ELR (cell line): ENCODE measurements at places on chromosomes 5 and 9.

DNA sequence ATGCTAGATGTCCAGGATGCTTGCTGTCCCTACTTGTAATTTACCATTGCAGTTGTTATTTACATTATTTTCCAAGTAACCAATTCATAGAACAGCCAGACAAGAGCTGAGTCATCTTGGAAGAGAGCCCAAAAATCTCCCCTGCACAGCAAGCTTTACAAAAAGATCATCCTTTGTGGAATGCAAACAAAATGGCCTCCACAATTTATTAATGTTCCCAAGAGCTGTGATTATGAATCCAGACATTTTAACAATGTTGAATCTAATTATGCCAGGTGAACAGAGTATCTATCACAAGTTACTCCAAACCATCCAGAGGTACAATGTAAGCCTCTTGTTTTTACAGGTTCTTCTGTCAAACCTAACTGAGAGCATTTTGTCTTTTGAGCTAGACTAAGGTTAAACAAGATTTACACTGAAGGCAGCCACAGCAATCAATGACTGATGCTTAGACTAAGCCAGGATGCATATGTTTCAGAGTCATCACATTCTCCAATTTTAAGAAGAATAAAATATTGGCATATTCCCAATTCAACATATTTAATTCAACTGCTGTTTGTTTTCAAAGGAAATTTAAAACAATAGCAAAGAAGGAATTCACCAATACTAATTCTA, 95.3 kb upstream of the SLC12A2 start:
- DNase-seq: peak; percentile 93

- peak; percentile 80 for DNase-seq
Measured at GRCh38 chr5:1511651-1512540, 11.9 kb downstream of the LPCAT1 start.

GRCh38 chr9:115850548-115851304, 302.9 kb upstream of the PAPPA start:
- DNase-seq: peak; percentile 82

DNA sequence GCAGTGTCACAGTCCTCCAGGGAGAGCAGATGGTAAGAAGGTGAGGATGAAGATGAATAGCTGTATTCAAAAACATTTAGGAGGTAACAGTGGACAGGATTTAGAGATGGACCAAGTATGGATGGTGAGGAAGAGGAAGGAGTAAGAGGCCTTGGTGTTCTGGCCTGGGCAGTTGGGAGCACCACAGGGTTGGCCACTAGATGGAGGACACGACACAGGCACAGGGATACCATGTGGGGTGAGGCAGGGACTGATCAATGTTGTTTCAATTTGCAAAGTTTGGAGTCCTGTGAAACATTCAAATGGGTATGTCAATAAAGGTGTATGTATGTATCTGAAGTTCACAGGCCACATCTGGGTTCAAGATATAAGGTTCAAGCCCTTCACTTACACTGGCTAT, 141.1 kb upstream of the RASEF start:
- DNase-seq: peak; percentile 11

DNA sequence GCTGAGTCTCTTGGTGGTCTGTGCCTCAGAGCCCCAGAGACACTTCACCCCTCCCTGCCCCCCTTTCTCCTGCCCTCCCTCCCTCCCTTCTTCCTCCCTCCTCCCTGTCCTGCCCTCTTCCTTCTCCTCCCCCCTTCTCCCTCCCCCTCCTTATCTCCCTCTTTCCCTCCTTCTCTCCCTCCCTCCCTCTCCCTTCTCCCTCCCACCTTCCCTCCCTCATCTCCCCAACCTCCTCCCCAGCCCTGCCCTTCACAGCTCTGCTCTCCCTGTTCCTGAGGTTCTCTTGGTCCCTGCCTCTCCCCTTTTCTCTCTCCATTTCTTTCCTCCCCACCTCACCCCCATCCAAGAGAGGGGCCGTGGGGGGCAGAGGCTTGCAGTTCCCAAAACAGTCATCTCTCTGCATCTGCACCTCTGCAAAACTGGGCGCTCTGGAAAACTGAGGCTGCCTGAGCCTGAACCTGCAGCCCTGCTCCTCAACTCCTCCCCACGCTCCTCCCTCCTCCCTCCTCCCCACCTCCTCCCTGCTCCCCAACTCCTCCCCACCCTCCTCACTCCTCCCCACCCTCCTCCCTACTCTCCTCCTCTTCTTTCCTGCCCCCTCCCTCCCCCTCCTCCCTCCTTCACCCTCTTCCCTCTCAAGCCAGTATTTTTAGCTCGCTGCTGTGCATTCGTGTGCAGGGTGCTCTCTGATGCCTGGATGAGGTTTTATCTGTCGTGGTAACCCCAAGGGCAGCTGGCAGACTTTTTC, 219.1 kb downstream of the C9orf50 start:
- DNase-seq: no peak

- DNase-seq: no peak
Measured at GRCh38 chr9:7166074-7166473, 408.3 kb downstream of the KDM4C start.

- no peak for DNase-seq
Measured at GRCh38 chr9:96487949-96488348, 38.0 kb downstream of the HABP4 start.

DNA sequence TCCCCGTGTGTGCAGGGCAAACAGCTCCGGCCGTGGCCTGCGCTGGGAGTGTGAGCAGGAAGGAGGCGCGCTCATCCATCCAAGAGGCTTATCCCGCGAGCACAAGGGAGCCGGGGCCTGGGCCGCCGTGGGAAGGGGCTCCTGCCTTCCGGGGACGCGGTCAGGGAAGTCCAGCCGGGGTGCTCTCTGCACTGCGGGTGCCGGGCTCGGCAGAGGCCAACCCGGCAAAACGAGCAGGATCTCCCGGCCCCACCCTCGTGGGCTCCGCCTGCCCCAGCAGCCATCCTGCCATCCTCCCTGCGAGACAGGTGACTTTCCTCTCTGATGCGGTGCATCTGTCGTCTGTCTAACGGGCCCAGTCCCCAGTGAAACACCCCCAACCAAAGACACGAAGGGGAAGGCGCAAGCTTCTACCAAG, 244.2 kb downstream of the AUH start:
- no peak for DNase-seq

DNA sequence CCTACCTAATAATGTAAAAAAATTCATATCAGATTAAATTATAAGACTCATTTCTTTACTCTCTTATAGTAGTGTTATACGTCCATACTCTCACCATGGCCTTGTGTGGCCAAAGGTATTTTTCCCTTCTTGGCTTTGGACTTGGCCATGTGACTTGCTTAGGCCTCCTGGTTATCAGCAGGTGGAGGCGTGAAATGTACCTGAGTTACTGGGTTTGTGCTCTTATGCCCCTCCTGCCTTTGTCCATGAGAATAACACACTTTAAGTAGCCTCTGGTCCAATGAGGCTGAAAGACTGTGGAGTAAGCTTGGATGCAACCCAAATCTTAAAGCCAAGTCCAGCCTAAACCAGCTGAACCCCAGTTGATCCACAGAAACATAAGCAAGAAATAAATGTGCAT, 68.7 kb downstream of the RETREG1 start:
- no peak for DNase-seq

GRCh38 chr5:148455185-148455584, 71.4 kb downstream of the FBXO38 start:
- peak; percentile 15 for DNase-seq

- DNase-seq: no peak
Measured at GRCh38 chr9:137731216-137731946, 112.6 kb downstream of the EHMT1 start.

DNA sequence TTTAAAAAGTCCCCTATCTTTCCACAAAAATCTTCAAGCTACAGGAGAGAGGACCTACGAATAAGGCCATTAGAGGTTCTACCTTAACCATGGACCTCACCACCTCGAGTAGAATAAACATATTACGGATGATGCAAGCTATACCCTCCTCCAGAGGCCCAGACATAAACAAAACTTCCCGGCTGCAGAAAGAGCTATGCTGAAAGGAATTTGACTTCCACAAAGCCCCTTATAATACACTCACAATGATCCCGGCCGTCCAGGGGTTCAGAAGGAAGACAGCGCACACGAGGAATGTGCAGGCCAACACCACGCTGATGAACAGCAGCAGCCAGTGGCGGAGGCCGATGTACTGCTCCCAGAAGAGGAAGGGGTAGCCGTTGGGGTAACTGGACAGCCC, 59.0 kb downstream of the PTCH1 start:
- no peak for DNase-seq

- no peak for DNase-seq
Measured at GRCh38 chr9:69204326-69204725, 30.2 kb downstream of the TJP2 start.

DNA sequence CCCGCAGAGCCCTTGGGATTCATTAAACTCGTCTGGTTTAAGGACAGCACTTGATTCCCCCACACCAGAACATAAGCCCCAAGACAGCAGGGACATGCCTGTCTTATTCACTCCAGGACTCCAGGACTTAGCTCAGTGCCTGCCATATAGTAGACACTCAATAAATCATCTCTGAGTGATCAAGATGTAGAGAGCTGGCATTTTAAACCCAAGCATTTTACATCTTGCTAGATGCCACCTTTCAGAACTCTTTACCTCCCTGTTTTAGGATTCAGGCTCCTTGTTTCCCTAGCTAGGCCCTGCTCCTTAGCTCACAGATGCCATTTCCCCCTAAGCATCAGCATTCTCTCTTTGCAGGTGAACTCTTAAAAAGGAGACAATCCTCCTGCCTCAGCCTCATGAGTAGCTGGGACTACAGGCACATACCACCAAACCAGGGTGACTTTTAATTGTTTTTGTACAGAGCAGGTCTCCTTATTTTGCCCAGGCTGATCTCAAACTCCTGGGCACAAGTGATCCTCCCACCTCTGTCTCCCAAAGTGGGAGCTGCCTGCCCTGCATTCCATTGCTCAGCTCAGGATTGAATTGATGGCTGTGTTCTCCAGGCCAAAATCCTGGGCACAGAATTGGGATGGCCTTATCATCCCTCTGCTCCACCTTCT, 32.0 kb upstream of the CPEB4 start:
- DNase-seq: no peak

GRCh38 chr5:176543428-176544182, 5.5 kb upstream of the CDHR2 start:
- DNase-seq: peak; percentile 64
